ENCODE measurements at places on chromosomes 12 and 14.

GRCh38 chr14:94483729-94484275 lies 7.8 kb upstream of the SERPINA9 start:
- no peak for DNase-seq

DNA sequence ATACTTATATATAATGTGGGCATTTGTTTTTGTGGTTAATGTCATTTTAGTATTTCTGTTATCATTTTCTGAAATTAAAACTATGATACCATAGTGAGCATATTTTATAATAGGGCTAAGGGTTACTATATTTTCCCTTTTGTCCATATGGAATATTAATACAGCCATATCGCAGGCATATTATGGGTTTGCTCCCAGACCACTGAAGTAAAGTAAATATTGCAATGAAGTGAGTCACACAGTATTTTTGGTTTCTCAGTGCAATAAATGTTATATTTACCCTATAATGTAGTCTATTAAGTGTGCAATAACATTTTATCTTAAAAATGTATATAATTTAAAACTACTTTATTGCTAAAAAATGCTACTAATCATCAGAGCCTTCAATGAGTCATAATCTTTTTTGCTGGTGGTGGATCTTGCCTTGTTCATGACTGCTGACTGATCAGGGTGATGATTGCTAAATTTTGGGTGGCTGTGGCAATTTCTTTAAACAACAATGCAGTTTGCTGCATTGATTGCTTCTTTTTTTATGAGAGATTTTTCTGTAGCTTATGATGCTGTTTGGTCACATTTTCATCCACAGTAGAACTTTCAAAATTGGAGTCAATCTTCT lies 1044.5 kb upstream of the NOVA1 start:
- DNase-seq: no peak

GRCh38 chr12:1907652-1908611 lies 10.5 kb downstream of the CACNA2D4 start:
- DNase-seq: no peak

GRCh38 chr12:80708259-80708974 lies 983 bp downstream of the MYF6 start:
- no peak for DNase-seq

- peak; percentile 85 for DNase-seq
These were observed at the start of gene GLT8D2 for GRCh38 chr12:104049903-104050356. Gene GLT8D2 (minus strand): TSS chr12:104050187. CDS start chr12:104019648, 30,539 bp downstream.

GRCh38 chr12:75080582-75080981 lies 129.1 kb downstream of the KCNC2 start:
- DNase-seq: no peak

DNA sequence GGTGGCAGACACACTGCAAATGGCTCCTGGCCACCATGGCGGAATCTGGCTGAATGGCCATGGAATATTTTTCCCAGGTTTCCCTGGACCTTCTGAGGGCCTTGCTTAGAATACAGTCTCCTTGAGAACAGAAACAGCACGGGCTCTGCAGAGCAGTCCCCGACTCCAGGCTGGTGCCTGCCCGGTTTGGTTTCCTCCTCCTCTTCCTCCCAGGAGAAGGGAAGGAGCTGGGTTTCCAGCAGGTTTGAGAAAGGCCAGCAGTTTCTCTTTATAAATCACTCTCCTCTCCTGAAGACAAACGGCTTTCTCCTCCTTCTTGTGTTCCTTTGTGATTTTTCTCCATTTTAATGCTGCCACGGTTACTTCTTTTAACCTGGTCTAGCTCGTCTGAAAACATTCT lies 106.8 kb upstream of the RFLNA start:
- no peak for DNase-seq

GRCh38 chr12:47801170-47801903 lies 18.4 kb downstream of the HDAC7 start:
- no peak for DNase-seq

GRCh38 chr14:66076176-66076575 lies 410.0 kb upstream of the CCDC196 start:
- no peak for DNase-seq

- no peak for DNase-seq
These were observed 66.9 kb upstream of the ACTN1 start for GRCh38 chr14:69045857-69046475.

DNA sequence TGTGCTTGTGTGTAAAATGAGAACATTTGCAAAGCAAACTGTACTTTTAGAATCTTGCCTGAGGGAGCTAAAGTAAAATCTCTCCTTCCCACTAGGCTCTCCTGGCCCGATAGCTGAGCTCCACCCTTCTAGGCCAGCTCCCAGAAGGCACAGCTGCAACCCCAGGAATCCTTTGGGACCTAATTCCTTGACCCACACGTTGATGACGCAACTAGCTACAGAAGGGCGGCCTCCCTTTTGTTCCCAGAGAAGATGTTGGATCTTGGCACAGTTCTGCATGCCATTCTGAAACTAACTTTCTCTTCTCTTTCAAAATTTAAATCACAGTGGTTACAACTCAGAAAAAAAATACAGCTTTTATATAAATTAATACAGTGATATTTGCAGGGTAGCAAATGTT lies 268.1 kb downstream of the EGLN3 start:
- peak; percentile 51 for DNase-seq

GRCh38 chr14:67623114-67623513 lies 3.4 kb downstream of the ARG2 start:
- DNase-seq: peak; percentile 13

DNA sequence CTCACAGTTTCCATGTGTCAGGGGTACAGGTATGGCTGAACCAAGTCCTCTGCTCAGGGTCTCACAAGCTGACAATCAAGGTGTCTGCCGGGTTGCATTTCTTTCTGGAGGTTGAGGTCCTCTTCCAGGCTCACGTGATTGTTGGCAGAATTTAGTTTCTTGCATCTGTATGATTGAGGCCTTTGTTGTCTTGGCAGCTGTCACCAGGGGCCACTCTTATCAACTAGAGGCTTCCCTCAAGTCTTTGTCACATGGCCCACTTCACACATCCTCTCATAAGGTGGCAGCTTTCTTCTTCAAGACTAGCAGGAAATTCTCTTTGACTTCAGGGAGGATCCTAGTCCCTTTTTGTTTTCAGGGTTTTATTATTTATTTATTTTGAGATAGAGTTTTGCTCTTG lies 46.0 kb upstream of the FOS start:
- DNase-seq: no peak

- DNase-seq: no peak
These were observed 71.9 kb downstream of the PHETA1 start for GRCh38 chr12:111296906-111297463.

- DNase-seq: no peak
These were observed 184.4 kb upstream of the SLC38A2 start for GRCh38 chr12:46556819-46557524.

DNA sequence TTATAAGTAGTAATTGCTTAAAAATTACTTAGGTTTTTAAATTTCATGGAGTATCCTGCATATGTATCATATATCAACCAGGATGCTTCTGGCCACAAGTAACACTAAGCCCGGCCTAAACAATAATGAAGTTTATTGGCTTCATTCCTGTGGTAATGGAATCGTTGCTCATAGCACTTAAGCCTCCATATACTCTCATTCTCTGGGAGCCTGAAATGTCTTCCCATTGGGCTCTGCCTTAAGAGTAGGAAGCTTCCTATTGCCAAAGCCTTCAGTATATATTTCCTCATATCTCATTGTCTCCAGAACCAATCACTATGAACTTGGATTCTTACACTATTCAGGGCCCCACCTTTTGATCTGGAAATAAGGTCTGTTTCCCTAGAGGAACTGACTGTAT lies 83.8 kb upstream of the DNM1L start:
- no peak for DNase-seq

DNA sequence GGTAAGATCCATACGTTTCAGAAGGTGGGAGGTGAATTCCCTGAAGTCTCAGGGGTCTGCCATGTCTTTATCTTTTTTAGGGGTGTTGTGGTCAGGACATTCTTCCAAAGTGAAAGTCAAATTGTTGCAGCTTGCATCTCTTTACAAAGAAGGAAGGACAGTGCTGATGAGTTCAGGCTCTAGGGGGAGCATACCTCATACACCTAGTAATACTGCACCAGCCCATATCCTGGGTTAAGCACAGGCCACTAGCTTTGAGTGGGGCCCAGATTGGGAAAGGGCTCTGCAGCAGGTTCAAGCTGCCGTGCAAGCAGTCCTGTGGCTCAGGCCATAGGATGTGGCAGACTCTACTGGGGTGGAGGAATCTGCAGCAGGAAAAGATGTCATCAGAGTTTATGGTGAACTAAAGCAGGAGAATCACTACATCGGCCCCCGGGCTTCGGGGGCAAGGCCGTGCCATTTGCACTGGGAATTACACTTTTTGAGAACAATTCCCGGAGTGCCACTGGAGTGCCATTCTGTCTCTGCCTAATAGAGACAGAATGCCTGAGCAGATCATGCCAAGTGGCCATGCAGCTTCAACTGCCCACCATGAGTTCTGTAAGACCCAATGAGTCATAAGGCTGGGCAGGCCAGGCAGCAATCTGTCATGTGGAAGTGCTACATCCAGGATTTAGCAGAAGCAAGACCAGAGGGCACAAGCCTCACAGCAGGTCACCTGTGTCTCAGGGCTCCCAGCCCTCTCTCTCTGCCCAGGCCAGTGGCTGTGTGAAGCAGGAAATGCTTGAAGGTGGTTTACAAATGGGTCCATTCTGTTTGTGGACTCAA lies 32.3 kb downstream of the DIO3 start:
- DNase-seq: no peak

DNA sequence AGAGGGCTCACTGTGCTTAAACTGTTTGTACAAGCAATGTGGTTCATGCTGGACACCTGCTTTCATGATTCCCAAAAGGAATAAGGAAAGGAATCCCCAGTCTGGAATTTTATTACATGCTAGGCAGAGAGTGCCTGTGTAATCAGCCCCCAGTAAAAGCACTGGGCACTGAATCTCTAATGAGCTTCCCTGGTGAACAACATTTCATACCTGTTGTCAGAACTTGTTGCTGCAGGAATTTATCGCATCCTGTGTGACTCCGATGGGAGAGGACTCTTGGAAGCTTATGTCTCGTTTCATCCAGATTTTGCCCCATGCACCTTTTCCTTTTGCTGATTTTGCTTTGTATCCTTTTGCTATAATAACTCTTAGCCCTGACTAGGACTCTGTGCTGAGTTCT lies 190.2 kb upstream of the HMGA2 start:
- no peak for DNase-seq

- no peak for DNase-seq
These were observed 87.7 kb downstream of the PTPRB start for GRCh38 chr12:70549340-70550179.

DNA sequence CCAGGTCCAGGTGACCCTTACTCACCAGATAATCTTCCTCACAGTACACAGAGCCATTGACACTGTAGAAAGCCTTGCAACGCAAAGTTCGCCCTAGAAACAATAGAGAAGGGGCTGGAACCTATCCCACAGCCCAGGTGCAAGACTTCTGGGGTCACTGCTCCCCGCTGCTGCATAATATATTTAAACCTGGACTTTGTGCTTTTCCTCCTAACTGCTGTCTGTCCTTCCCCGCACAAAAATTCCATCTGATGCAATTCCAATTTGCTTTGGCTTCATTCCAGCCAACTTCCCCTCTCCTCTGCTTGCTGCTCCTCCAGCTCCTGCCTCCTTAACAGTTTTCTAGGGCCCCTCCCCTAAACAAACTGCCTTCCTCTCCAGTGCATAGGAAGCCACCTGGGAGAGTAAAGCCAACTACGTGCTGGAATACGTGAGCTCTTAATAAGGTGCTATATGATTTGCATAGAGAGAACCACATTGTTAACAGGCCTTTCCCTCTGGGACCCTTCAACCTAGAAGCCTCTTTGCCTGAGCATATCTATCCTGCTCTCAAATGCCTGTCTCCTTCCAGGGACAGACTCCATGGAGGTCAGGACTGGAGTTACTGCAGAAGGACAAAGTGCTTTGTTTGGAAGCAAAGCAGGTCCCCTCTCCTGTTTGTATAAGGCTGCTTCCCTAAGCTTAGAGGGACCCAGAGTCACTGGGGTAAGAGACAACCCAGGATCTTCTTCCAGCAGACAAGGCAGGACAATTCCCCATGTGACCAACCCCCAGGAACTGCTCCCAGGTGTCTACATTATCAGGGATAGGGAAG lies 5.5 kb downstream of the AJUBA start:
- DNase-seq: no peak

DNA sequence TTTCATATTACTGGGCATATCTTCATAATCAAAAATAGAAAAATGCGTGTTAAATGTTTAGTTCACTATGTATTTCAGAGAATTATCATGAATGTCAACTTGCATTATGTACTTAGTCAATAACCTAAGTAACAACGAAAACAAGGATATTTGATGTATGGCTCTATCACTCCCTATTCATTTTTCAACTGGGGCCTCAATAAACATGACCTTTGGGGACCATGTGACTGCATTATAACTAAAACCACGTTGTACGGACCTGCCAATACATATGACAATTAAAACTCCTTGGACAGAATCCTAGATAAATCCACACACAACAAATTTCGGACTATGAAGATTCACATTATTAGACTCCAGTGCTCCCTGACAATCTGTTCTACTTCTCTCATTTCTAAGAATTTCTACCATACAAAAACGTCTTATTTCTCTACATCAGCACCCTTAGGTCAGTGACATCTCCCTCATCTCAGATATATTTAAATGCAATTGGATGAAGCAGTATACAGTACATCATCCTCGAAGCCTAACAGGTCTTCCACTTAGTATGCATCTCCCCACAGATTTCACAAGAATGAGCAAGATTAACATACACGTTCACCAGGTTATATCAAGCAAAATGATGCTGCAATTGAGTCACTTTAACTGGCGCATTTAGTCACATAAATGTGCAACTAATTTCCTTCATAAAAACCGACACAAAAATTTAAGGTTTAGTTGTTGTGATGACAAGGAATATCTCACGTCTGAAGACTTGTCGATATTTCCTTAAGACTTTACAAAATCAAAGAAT lies 1.5 kb downstream of the UBE2N start:
- DNase-seq: no peak

GRCh38 chr12:52307836-52308805 lies 13.1 kb downstream of the KRT83 start:
- peak; percentile 49 for DNase-seq

- DNase-seq: no peak
These were observed 35.8 kb upstream of the FBXO33 start for GRCh38 chr14:39467889-39468524.

DNA sequence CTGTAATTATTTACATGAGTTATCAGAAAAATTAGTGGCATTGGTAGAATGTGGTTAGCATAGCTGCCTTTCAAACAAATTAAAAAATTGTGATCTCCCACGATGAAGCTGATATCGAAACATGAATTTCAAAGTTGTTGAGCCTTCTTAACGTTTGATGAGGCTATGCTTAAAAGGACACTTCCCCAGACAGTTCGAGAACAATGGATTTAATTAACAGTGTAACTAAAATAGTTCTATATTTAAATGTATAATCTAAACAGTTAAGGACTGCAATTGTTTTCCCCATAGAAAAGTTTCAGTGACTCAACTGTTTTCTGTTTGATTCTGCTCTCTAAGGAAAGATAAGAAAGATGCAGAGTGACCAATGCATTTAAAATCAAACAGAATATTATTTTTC lies 1.6 kb downstream of the CLEC2B start:
- DNase-seq: no peak

- DNase-seq: no peak
These were observed 10.2 kb downstream of the PPP1R13B start for GRCh38 chr14:103836976-103837725.

Data from muscle of arm (tissue), 14 donors.